ENCODE measurements at places on chromosomes 12 and 14.

- no peak for DNase-seq
These were observed 32.1 kb downstream of the ITPR2 start for GRCh38 chr12:26800858-26801257.

DNA sequence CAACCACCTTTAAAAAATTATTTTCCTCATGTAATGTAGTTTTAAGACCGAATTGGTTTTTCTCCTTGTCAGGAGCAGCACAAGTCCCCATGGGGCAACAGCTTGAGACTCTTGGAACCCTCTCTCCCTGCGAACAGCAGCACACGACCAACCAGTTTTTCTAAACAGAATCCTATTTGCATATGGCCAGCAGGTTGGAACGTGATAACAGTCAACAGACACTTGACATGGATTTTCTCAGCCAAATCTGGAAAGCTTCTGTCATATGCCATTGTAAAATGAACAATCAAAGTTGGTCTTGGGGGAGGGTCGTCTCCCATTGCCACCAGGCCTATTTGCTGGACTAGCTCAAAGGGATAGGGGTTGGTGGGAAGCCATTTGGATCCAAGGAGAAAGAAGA, 1915.0 kb upstream of the FLRT2 start:
- DNase-seq = no peak

- no peak for DNase-seq
These were observed 113.7 kb downstream of the SLC25A47 start for GRCh38 chr14:100436745-100437406.

DNA sequence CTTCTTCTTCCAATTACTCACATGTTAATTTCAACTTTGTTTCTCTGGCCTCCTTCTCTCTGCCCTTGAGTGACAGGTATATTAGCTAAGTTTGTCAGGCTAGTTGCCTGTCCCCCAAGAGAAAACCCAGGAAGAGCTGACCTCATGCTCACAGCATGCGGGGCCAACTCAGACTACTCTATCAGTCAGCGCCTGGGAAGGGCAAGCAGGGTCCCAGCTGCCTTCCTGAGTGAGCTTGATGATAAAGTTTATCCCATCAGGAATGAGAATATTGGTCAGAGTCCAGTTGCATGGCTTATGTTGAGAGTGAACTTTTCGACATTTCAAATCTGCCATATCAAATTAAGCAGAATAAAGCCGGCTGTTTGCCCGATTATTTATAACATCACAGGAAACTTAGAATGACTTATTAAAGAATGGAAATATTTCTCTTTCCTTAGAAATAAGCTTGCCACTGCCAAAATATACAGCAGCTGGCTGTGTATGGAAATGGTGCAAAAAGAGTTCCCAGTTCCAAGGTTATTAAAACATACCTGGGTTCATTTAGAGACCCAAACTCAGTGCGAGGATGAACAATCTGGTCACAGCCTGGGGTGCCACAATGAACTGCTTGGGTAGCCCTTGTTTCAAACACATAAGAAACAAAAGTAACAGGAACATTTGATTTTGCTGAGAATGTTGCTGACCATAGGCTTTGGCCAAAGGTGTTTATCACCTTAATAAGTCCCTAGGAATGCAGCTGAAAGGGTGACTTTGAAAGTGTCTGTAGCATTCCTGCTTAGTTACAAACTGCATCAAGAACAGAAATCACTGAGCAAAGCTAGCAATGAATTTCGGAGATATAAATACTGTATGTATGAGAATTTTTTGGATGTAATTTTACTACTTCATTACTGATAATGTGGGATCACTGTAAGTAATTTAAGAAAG, 1553.8 kb upstream of the FLRT2 start:
- DNase-seq = no peak

GRCh38 chr12:71730936-71731335, 23.7 kb upstream of the RAB21 start:
- DNase-seq = no peak

GRCh38 chr14:99267381-99267780, 4.6 kb downstream of the BCL11B start:
- no peak for DNase-seq

DNA sequence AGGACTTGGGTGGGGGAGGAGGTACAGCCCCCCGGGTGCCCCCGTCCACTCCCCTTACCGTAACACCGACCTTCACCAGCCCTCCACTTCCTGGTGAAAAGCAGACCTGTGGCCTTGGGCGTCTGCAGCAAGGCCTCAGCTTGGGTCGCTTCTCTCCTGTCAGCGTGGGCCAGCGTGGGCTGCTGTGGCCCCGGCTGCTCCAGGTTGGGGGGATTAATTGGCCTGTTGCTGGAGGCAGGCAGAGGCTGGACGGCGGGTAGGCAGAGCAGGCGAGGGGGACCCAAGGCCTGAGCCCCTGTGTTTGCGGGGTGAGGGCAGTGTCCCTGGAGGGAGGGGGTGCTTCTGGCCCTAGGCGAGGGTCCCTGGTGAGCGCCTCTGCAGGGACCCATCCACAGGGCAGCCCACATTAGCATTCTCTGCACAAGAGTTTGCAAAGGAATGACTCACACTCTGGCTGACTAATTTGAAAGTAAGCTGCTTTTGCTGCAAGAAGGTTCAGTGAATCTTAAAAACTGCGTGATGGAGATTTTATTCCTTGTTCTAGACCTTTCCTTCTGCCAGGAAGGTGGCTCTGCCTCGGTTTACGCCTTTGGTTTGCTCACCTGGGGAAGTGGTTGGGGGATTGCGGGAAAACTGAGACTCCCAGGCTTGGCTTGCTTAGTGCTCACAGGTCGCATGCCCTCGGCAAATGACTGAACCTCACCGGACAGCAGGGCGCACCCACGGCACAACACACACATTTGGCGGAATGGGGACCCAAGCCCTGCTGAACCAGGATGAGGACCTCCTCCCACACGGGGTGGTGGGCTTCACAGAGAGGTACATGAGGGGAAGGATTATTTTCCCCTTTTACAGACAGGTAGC, 37.9 kb upstream of the DLK1 start:
- no peak for DNase-seq

DNA sequence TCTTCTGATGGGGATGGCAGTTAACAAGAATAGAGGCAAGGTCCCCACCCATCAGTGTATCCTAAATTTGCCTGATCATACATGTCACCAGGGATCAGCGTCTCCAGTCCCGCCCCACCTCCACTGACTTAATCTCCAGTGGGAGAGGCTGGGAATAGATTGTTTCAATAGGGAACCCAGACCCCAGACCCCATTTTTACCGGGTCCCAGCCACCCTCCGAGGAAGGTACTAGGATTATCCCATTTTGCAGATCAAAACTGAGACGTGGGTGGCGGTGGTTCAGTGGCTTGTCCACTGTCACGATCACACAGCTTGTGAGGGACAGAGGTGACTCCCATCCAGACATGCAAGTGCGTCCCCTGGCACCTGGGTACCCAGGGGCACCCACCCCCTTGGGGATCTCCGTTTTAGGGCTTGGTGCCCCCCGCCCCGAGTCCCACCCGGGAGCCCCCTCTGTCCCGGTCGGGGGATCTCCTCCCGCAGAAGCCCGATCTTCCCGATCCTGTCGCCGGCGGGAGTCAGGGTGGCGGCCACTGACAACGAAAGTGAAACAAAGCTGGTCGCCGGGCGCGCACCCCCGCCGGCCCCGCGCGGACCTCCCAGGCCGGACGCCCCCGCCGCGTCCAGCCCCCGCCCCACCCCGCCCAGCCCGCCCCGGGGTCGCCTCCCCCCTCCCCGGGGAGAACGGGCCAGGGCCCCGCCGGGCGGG, 523 bp downstream of the WSB2 start:
- no peak for DNase-seq

DNA sequence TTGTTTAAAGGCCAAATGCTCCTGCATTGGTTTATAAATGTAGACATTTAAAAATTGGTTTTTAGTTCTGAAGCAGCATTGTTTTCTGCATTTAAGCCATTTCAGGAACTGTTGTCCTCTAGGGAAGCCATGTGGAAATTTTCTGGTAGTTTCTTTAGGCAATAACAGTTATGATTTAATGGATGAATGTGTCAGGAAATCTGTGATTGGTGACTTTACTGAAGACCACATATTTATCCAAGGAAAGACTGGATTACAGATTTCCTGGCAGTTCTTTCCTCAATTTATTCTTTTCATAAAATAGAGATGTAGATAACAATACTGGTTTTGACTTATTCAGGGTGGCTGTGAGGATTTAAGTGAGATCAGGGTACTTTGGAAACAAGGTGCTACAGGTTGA, 27.6 kb downstream of the TBC1D15 start:
- DNase-seq = no peak

DNA sequence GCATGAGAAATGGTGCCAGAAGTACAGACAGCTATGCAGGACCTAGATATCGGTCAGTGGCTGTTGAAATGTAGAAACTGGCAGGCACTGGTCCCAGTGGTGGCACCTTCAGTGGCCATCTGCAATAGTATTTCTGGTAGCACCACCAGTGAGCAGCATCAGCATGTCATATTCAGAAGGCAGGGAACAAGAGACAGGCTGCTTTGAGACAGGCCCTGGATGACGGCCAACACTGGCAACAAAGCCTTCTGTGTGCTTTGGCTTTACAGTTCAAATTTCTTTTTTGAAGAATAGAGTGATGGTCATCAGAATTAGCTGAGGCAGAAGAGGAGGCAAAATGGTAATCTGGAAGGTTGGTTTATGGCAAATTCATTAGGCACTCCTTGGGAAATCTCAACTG, 273.4 kb upstream of the SLC16A7 start:
- DNase-seq = no peak

- DNase-seq = no peak
These were observed 48.3 kb downstream of the SCN8A start for GRCh38 chr12:51639361-51639760.

- no peak for DNase-seq
These were observed 705 bp upstream of the CHGA start for GRCh38 chr14:92922155-92922735.

- no peak for DNase-seq
These were observed 1.7 kb downstream of the SLC39A9 start for GRCh38 chr14:69400154-69400553.

- DNase-seq = no peak
These were observed 21.1 kb upstream of the KRT8 start for GRCh38 chr12:52925717-52926595.

GRCh38 chr14:97178781-97179180, 381.6 kb downstream of the VRK1 start:
- DNase-seq = no peak
